Mesothelial cell of epicardium (in vitro differentiated cells): ENCODE measurements at places on chromosomes 11 and 22.

DNA sequence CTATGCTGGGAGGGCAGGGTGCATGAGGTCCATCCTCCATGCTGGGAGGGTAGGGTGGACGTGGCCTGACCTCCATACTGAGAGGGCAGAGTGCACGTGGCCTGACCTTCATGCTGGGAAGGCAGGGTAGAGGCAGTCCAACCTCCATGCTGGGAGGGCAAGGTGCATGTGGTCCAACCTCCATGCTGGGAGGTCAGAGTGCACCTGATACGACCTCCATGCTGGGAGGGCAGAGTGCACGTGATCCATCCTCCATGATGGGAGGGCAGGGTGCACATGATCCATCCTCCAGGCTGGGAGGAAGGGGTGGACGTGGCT lies 622.2 kb downstream of the BRD1 start:
- peaks cover 6% of the 10 kb centered on the region for H3K4me1 ChIP-seq
- peak; percentile 21 for DNase-seq
- H3K36me3 ChIP-seq, result no peaks in the 10 kb centered on the region
- H3K27me3 ChIP-seq, result peaks cover 9% of the 10 kb centered on the region
- no peak overlapping the region for H3K4me3 ChIP-seq

GRCh38 chr11:67606492-67607295 lies at the start of gene NDUFV1:
Gene NDUFV1, plus strand, starts transcription at chr11:67606936. Its CDS starts 69 bp downstream, at chr11:67607005.
- no peaks in the 10 kb centered on the region for H3K27me3 ChIP-seq
- peak within 1 kb of the TSS; percentile 85 for H3K4me3 ChIP-seq
- H3K27ac ChIP-seq, result peak within 1 kb of the TSS; percentile 95
- peaks cover 9% of the 10 kb centered on the region for H3K4me1 ChIP-seq

- no peak overlapping the region for H3K27ac ChIP-seq
- DNase-seq, result no peak
Observed at GRCh38 chr11:101362643-101363042, 221.2 kb downstream of the TRPC6 start.

- no peak overlapping the region for H3K27ac ChIP-seq
- H3K36me3 ChIP-seq, result peaks cover 19% of the 10 kb centered on the region
- DNase-seq, result no peak
- peaks cover 4% of the 10 kb centered on the region for H3K4me1 ChIP-seq
- no peaks in the 10 kb centered on the region for H3K27me3 ChIP-seq
Observed at GRCh38 chr11:36060926-36061325, 117.1 kb downstream of the LDLRAD3 start.

DNA sequence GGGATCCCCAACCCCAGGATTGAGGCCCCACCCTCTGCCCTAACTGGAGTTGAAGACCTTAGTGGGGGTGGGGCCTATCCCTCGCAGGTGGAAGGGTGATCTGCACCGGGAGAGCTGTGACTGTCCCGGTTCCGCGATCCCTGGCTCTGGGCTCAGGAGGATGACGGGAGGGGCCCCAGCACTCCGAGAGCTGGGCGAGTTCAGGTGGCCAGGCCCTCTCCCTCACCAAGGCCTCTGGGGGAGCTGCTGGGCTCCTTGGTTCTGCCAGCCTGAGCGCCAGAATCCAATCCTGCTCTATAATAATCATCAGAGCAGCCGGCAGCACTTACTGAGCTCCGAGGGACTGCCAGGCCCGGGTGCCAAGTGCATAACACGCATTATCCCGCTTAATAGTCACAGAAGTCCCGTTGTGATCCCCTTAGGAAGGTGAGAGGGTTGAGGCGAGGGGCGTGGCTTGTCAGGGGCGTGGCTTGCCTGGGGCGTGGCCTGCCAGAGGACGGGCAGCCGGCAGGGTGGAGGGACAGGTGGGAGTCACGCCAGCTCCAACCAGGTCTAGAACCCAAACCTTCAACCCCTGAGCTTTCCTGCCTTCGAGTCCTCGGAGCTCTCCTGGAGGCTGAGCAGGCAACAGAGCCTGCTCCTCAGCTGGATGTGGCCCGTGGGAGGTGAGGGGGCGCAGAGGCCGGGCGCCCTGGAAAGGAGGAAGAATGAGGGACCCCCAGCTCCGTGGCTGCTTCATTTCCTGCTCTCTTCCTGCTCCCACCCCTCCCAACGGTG lies 7.3 kb upstream of the SYT7 start:
- H3K36me3 ChIP-seq, result no peaks in the 10 kb centered on the region
- H3K4me1 ChIP-seq, result peaks cover 30% of the 10 kb centered on the region
- peak overlapping the region; percentile 66 for H3K4me3 ChIP-seq
- peak overlapping the region; percentile 30 for H3K27ac ChIP-seq

DNA sequence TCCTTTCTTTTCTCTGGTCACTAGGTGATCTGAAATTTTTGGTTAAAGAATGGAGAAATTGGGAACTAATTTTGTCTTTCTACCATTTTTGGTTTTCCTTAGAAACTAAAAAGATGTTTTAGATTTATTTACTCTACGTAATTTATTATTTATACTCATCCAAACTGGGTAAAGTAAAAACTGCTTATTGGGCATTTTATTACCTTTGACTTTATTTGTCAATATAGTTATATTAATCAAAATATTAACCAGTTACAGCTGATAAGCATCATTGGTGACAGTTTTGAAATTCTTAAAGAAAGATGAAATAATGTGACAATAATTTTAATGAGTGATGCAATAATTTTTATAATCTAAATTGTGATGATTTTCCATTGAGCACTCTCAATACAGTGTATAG lies 502.0 kb upstream of the RAG2 start:
- H3K27ac ChIP-seq, result no peak overlapping the region
- H3K27me3 ChIP-seq, result no peaks in the 10 kb centered on the region
- peaks cover 2% of the 10 kb centered on the region for H3K4me1 ChIP-seq

- H3K4me3 ChIP-seq, result no peak overlapping the region
- H3K27me3 ChIP-seq, result peaks cover 6% of the 10 kb centered on the region
- no peaks in the 10 kb centered on the region for H3K4me1 ChIP-seq
Observed at GRCh38 chr11:46141597-46141996, 20.3 kb upstream of the PHF21A start.

GRCh38 chr11:108035690-108036089 lies 27.0 kb downstream of the CUL5 start:
- H3K27ac ChIP-seq, result peak overlapping the region; percentile 80
- no peak for DNase-seq
- peaks cover 16% of the 10 kb centered on the region for H3K4me1 ChIP-seq
- peaks cover 23% of the 10 kb centered on the region for H3K36me3 ChIP-seq
- H3K4me3 ChIP-seq, result no peak overlapping the region

DNA sequence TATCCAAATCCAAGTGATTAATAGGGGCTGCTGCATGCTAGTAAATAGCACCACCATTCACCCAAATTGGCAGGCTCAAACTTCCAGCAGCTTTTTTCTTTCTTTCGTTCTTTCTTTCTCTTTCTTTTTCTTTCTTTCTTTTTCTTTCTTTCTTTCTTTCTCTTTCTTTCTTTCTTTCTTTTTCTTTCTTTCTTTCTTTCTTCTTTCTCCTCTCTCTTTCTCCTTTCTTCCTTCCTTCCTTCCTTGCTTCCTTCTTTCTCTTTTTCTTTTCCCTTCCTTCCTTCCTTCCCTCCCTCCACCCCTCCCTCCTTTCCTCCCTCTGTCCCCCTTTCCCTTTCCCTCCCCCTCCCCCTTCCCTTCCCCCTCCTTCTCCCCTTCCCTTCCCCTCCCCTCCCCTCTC lies 81.5 kb downstream of the PDE3B start:
- H3K36me3 ChIP-seq, result no peaks in the 10 kb centered on the region
- peaks cover 21% of the 10 kb centered on the region for H3K4me1 ChIP-seq
- DNase-seq, result no peak
- H3K27me3 ChIP-seq, result no peaks in the 10 kb centered on the region

- H3K27me3 ChIP-seq, result peaks cover 73% of the 10 kb centered on the region
- no peak for DNase-seq
- peaks cover 10% of the 10 kb centered on the region for H3K4me1 ChIP-seq
- no peak overlapping the region for H3K4me3 ChIP-seq
Observed at GRCh38 chr11:17542249-17542648, 2.0 kb downstream of the USH1C start.

DNA sequence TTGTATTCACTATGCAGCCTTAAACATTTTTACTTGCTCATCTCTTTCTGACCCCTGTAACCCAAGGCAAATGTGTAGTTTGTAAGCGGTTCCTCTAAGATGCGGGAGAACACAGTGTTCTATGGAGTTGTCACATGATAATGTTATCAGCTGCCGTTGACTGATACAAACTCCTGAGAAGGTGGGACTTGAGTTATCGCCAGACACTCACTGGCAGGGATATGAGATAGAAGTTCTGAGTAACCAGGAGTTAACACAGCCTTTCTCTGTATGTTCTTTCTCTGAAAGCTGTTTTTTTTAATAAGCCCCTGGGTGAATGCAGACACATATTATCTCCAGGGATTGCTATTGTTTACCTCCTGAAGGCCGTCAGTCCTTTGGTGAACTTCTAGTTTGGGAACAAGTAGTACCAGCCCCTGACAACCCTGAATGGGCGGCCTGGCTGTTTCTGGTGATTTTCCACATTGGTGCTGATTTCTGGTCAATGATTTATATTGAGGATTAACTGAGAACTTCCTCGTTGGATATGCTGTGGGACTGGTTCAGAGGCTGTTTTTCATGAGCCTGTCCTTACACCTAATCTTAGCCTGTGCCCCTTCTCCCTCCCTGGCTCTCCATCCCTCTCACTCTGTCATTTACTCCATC lies 155.3 kb upstream of the RASSF10 start:
- H3K27ac ChIP-seq, result peak overlapping the region; percentile 87
- DNase-seq, result no peak
- peaks cover 3% of the 10 kb centered on the region for H3K36me3 ChIP-seq
- no peak overlapping the region for H3K4me3 ChIP-seq
- H3K27me3 ChIP-seq, result no peaks in the 10 kb centered on the region
- peaks cover 17% of the 10 kb centered on the region for H3K4me1 ChIP-seq

GRCh38 chr11:9264316-9265210 lies 587 bp downstream of the DENND5A start:
- peak overlapping the region; percentile 94 for H3K27ac ChIP-seq
- H3K4me3 ChIP-seq, result peak overlapping the region; percentile 93
- no peaks in the 10 kb centered on the region for H3K36me3 ChIP-seq

- DNase-seq, result no peak
- no peaks in the 10 kb centered on the region for H3K36me3 ChIP-seq
- H3K4me1 ChIP-seq, result peaks cover 6% of the 10 kb centered on the region
- no peak overlapping the region for H3K27ac ChIP-seq
Observed at GRCh38 chr22:30539368-30539767, 7.2 kb downstream of the SEC14L6 start.

DNA sequence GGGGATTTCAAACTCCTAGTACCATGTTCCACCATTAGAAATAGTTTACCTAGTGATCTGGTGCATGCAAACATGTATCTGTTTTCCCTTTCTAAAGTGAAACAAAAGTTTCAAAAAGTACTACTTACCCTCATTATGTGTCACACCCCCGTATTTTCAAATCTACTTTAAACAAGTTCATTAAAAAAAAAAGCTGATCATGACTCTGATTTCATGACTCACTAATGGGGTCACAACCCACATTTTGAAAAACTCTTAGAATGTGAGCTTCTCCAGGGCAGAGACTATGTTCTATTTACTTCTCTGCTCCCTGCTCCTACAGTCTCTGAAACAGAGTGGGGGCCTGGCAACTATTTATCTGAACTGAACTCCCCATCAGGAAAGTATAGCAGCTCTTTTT lies 18.2 kb downstream of the CHRM1 start:
- H3K27ac ChIP-seq, result no peak overlapping the region
- H3K27me3 ChIP-seq, result no peaks in the 10 kb centered on the region
- no peak for DNase-seq
- no peaks in the 10 kb centered on the region for H3K36me3 ChIP-seq
- no peak overlapping the region for H3K4me3 ChIP-seq

GRCh38 chr22:28123989-28124766 lies 205.1 kb upstream of the PITPNB start:
- H3K4me1 ChIP-seq, result peaks cover 25% of the 10 kb centered on the region
- H3K36me3 ChIP-seq, result peaks cover 4% of the 10 kb centered on the region
- no peak for DNase-seq
- peak overlapping the region; percentile 48 for H3K27ac ChIP-seq

GRCh38 chr11:60870276-60870675 lies 2.9 kb downstream of the ZP1 start:
- no peaks in the 10 kb centered on the region for H3K36me3 ChIP-seq
- H3K4me3 ChIP-seq, result no peak overlapping the region
- no peak for DNase-seq
- peaks cover 2% of the 10 kb centered on the region for H3K4me1 ChIP-seq
- H3K27me3 ChIP-seq, result no peaks in the 10 kb centered on the region

DNA sequence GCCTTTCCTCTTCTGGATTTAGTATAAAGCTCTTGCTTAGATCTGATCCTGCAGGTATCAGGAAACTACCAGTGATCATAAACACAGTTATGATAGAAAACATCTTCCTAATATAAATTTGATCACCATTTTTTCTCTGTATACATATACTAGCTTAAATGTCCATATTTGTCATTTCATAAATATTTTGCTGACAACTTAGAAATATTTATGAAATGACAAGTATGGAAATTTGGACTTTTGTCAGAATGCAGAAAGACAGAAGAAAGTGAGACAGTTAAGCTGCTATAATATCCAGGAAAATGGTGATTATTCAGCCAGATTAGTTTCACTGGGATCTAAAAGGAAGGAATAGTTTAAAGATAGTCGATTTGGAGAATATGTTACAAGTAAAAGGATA lies 22.8 kb upstream of the TRIM21 start:
- H3K4me1 ChIP-seq, result no peaks in the 10 kb centered on the region
- H3K27ac ChIP-seq, result no peak overlapping the region
- no peak overlapping the region for H3K4me3 ChIP-seq
- no peak for DNase-seq
- H3K36me3 ChIP-seq, result no peaks in the 10 kb centered on the region
- peaks cover 3% of the 10 kb centered on the region for H3K27me3 ChIP-seq

DNA sequence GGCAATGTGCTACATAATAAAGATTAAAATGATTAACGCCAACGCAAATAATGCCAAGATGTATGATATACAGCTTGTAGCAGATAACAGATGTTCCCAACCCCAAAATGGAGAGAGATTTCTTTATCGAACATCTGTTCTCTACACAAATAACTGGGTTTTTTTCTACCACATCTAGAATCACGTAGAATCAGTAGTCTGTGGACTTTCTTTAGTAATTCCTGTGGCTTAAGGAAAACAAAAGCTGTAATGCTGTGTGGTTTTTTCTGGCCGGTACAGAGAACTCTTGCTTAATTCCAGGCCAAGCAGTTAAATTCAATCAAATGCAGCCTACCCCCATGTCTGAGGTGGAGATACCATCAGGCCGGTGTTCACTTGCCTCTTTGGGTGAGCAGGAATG lies 303.4 kb downstream of the FAT3 start:
- H3K27ac ChIP-seq, result no peak overlapping the region
- H3K4me3 ChIP-seq, result no peak overlapping the region
- peaks cover 3% of the 10 kb centered on the region for H3K36me3 ChIP-seq
- no peak for DNase-seq

DNA sequence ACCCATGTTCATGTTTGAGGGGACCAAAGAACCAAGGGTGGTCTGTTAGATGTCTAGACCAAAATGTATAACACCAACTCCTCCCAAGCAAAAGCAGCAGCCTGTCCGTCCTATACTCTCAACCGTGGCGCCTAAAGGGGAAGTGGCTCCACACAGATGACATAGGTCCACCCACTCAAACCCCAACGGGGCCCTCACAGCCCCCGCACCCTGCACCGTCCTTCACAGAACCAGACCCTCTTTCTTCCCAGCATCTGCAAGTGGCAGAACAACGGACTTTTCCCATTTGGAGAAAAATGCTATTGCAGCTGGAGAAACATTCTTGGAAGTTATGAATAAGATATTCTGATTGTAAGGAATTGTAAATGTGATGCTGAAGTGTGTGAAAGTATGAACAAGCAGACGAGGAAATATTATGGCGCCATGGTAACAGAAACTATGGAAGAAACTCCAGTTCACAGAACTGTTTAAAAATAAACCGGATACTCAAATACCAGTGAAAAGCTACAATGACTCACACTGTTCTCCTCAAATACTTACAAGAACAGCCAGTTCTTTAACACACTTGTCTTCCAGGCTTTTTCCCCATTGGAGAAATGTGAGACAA lies 76.5 kb upstream of the ARFGAP3 start:
- no peak for DNase-seq
- no peaks in the 10 kb centered on the region for H3K27me3 ChIP-seq
- no peak overlapping the region for H3K4me3 ChIP-seq
- peak overlapping the region; percentile 91 for H3K27ac ChIP-seq
- no peaks in the 10 kb centered on the region for H3K36me3 ChIP-seq
